A172 (cell line): ENCODE measurements at places on chromosomes 11 and 22. TPM values are rescaled to one million over a fixed set of nuclear protein-coding genes. Genes with fewer than 3 reads are reported as not detected.

- no peak for DNase-seq
Measured at GRCh38 chr11:118625036-118625690, 17.7 kb downstream of the PHLDB1 start.

DNA sequence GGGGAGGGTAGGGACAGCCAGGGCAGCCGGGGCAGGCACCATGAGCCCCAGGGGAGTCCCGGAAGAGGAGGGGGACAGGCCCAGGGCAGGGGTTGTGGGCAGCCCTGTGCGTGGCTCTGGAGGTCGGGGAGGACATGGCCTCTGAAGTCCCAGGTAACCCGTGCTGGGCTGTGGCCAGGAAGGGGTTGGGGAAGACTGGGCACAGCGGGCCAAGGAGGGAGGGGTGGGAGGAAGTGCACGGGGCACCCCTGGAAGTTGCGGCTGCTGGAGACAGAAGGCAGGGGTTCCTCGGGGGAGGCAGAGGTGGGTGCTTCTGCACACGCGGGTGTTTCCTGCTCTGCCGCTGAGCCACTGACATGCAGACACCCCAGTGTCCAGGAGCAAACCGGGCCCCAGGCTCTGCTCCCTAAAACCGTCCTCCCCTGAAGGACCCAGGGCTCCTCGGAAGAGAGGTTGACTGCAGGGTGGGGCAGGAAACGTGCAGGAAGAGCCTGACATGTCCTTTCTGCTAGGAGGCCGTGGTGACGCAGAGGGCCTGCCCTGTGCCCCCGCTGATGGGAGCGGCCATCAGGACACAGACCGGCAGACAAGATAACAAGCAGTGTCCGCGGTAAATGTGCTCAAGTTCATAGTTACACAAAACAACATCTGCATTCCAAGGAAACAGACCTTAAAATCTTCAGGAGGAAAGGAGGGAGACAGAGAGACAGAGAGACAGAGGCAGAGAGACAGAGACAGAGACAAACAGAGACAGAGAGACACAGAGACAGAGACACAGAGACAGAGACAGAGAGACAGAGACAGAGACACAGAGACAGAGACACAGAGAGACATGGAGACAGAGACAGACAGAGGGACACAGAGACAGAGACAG, 5.7 kb downstream of the TNNI2 start:
- no peak for DNase-seq

- DNase-seq: no peak
Measured at GRCh38 chr22:19107730-19108074, 14.5 kb downstream of the DGCR2 start.

PAMR1 gene
- total RNA-seq: 0.43 and 0.53 TPM in 2 replicates

HORMAD2 gene
- total RNA-seq: not detected in 2 replicates

TYR gene
- not detected in 2 replicates for total RNA-seq

- no peak for DNase-seq
Measured at GRCh38 chr11:8601376-8602133, 7.5 kb upstream of the STK33 start.

ARHGAP42 gene
- 15.8 and 17.1 TPM in 2 replicates for total RNA-seq

DNA sequence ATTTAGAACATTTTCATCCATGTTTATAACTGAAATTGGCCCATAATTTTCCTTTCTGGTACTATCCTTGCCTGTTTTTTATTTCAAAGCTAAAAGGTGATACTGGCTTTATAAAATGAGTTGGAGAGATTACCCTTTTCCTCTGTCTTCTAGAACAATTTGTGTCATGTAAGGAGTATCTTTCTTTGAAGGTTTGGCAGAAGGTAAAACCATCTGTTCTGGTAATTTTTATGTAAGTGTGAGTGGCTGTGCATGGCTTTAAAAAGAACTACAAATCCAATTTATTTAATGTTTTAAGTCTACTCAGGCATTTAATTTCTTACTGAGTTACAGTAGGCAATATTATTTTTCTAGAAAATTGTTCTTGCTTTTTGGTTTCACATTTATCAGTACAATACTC, 7.7 kb upstream of the MRGPRD start:
- DNase-seq: no peak

DNA sequence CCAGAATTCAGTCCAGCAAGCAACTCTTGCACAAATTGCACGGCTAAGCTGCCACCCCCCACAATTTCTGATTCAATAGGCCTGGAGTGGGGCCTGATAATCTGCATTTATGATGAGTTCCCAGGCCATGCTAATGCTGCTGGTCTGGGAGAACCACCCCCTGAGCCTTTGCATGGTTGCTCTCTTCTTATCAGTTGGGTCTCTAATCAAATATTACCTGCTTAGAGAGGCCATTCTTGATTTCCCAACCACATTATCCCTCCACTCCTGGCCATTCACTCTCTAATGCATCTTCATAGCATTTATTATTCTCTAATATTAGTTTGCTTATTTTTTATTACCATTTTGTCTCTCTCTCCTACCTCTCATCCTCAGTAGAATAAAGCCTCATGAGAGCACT, 99.5 kb downstream of the NAV2 start:
- no peak for DNase-seq

GRCh38 chr11:2800655-2801531, 84.7 kb downstream of the CDKN1C start:
- no peak for DNase-seq

GRCh38 chr22:30408388-30409102, 11.7 kb downstream of the SEC14L2 start:
- DNase-seq: peak; percentile 43

GRCh38 chr11:30089921-30090320, 73.1 kb upstream of the KCNA4 start:
- DNase-seq: no peak

MMP1 gene
- total RNA-seq: 12.9 and 19.7 TPM in 2 replicates

- no peak for DNase-seq
Measured at GRCh38 chr22:27790376-27791158, 11.0 kb downstream of the MN1 start.

DNA sequence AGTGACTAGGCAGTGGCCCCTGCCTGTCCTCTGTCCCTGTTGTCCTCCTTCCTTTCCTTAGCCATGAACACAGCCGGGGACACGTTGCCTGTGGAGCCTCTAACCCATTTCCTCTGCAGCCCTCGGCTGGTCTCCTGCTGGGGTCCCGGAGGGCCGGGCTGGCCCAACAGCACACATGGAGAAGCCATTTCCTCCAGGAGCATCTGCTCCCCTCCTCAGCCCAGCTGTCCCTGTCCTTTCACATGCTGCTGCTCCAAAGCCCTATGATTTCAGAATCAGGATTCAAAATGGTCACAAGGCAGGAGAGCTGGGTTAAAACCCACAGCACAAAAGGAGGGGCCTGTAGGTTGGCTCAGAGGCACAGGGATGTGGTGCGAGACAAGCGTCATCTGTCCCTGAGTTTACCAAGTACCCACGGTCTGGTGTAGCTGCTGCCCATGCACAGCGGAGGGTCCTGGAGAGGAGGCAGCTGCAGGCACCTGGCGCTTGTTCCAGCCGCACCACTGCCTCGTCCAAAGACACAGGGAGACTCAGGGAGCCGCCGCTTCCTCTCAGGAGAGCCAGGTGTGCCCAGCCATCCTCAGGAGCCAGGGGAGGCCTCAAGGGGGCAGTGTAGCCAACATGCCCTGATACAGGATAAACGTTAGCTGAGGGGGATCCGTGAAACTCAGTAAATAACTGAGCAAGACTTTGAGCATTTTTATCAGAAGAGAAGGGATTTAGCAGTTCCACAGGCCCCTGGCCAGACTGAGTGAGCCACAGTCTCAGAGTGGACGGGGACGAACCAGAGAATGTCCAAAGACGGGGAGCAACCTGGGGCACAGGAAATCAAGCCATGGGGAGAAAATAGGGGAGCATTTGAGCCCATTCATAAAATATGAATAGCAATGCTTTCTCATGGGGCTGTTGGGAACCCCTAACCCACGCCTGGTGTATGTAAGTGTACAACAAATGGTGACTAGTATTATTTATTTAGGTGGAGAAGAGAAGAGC, 3.9 kb upstream of the VSIG10L2 start:
- peak; percentile 16 for DNase-seq

DNA sequence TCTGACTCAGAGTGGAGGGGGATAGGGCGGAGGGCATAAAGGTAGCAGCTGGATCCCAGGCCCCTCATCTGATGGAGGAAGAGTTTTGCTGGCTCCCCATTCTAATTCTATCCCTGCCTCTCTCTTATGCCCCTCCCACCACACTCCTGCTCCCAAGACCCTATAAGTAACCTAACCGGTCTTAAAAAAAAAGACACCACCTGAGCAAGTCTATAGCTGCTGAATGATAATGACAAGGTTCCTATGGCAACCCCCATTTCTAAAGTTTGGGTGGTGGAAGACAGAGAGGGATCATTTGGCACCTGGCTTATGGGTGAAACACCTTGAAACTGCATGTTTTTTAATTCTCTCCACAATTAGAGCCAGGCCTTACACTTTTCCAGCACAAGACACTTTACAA, 69.6 kb downstream of the LARGE1 start:
- no peak for DNase-seq

GRCh38 chr11:30818721-30819120, 232.6 kb upstream of the MPPED2 start:
- no peak for DNase-seq

- DNase-seq: no peak
Measured at GRCh38 chr11:62666259-62666926, 1.3 kb downstream of the CSKMT start.

DNA sequence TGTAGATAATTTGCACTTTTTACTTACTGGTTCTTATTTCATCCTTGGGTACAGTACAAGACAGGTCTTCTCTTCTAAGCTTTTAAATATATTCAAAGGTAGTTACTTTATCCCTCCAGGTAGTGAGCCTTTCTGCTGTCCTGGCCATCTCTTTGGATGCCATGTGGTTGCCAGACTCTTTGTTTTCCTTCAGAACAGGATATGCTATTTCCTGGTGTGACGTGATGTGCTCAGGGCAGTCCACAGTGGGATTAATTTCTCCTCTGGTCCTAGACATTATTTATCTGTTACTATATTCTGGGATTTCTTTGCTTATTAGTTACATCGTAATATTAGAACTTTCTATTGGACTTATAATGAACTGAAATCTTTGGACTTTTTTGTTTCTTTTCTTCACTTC, 63.7 kb downstream of the PPP6R3 start:
- DNase-seq: no peak

DNA sequence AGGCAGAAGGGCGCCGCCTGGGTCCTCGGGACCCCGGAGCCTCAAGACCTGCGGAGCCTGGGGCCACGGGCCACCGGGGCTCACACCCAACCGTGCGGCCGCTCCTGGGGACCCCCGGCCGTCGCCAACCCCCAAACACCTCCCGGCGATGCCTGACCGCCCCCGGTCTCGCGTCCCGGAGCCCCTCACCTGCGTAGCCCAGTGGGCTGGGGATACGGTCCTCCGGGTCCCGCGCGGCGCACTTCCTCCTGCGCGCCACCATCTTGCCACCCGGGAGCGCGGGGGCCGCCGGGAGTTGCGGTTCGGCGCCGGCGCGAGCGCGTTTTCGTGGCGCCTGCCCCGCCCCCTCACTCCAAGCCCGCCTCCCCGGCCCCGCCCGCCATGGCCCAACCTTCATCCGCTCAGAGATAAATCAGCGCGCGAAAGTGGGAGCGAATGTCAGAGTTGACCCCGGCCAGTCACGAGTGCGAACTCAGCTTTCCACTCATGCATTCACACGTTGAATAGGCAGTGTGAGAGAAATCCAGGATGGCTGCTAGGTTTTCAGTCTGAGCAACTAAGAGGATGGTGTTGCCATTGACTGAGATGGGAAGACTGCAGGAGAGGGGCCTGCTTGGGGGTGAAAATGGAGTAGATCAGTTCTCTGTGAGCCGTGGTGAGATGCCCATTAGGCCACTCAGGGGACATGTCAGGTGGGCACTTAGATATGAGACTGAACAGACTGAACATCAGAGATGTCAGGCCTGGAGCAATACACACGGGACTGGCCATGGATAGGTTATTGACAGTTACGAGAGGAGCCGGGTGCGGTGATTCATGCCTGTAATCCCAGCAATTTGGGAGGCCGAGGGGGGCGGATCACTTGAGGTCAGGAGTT, at the start of gene RRP7A:
Gene RRP7A (minus strand): TSS at position 272 of the 877 bp plus-strand sequence. CDS start 10 bp downstream, at position 262.
- DNase-seq: peak; percentile 46

ZNF74 gene
- 8.5 and 10.8 TPM in 2 replicates for total RNA-seq

DNA sequence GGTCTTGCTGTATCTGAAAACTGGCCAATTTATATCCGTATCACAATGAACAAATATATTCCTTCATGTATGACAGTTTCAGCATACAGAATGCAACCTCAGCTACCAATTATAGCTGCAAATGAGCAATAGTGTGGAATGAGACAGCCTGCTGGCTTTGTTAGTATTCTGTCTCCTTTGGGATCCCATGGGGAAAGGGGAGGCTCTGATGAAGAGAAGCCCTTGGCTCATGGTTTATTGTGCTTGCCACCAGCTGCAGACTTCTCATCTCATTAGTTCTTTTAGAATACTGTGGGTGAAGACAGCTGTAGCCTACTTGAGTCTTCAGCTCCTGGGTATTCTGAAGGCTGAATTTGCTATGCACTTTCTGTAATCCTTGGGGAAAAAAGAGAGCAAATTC, 42.4 kb downstream of the PITPNB start:
- DNase-seq: no peak
